Activated T-cell treated with anti-CD3 and anti-CD28 coated beads, Interleukin-2, amount 50 U/mL, for 72 hours (primary cell): ENCODE measurements at places on chromosomes 1 and 21.

DNA sequence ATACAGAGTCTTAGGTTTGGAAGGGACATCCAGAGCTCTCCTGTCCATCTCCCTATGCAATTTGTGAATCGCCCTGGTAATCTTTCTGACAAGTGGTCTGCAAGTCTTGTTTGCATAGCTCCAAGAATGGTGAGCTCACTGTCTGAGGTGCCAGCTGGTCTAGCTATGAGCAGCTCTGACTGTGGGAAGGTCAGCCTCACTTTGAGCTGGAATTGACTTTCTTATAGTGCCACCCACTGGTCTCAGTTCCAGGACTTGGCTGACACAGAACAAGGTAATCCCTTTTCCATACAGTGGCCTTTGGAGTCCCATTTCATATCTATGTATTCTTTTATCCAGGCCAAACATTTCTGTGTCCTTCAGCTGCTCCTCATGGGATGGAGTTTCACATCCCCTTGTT is 95.6 kb upstream of the C8B start:
- no peaks in the 10 kb centered on the region for H3K36me3 ChIP-seq
- no peak for DNase-seq
- no peaks in the 10 kb centered on the region for H3K4me1 ChIP-seq
- H3K27me3 ChIP-seq, result no peaks in the 10 kb centered on the region
- no peak overlapping the region for H3K27ac ChIP-seq

DNA sequence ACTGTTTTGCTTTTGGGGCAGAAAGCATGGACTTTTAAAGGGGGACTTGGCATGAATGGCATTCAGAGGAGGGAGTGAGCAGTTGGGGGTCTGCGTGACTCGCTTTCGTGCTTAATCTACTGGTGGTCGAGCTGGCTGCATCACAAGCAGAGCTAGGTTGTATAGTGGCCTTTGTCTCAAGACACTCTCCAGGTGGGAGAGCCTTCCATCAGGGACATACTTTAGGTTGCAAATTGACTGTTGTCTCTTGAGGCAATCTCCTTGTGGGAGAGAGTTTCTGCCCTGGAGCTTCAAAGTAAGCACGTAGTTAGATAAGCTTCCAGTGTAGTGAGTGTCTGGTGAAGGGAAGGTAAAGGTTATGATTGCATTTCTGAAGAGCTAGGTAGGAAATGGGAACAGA is 93.9 kb downstream of the C1orf21 start:
- DNase-seq, result no peak
- H3K27me3 ChIP-seq, result no peaks in the 10 kb centered on the region
- H3K4me3 ChIP-seq, result no peak overlapping the region
- H3K4me1 ChIP-seq, result no peaks in the 10 kb centered on the region

- peaks cover 31% of the 10 kb centered on the region for H3K27me3 ChIP-seq
- H3K4me1 ChIP-seq, result peaks cover 4% of the 10 kb centered on the region
- DNase-seq, result no peak
These were observed 86.2 kb upstream of the ARHGAP29 start for GRCh38 chr1:94323311-94324177.

- no peak overlapping the region for H3K27ac ChIP-seq
- no peaks in the 10 kb centered on the region for H3K4me1 ChIP-seq
- DNase-seq, result no peak
- H3K36me3 ChIP-seq, result peaks cover 1% of the 10 kb centered on the region
These were observed 104.7 kb downstream of the SYT2 start for GRCh38 chr1:202605515-202605914.

DNA sequence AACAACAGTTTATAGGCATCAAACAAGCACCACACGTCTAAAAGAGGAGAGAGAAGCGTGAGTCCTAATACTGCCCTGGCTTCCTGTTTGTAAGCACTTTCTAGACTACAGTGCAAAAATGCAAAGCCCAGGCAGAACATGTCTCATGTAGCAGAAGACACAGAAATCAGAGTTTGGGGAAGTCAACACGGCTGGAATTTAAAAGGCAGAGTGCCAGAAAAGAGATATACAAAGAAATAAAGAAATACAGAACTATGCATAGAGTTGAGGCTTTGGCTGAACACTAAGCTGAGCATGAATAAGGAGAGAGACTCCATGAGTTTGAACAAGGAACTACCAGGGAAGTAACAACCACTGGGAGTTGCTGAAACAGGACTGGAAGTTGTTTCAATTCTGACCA is 566.6 kb upstream of the NR5A2 start:
- H3K36me3 ChIP-seq, result peaks cover 3% of the 10 kb centered on the region
- no peak overlapping the region for H3K4me3 ChIP-seq
- H3K27me3 ChIP-seq, result no peaks in the 10 kb centered on the region

GRCh38 chr1:19635646-19636045 is 8.5 kb upstream of the NBL1 start:
- H3K36me3 ChIP-seq, result no peaks in the 10 kb centered on the region
- no peaks in the 10 kb centered on the region for H3K4me1 ChIP-seq
- H3K27me3 ChIP-seq, result no peaks in the 10 kb centered on the region
- no peak for DNase-seq
- no peak overlapping the region for H3K4me3 ChIP-seq
